Vagina (tissue), 2 donors: ENCODE measurements at places on chromosomes 7 and 10. TPM values are rescaled to one million over a fixed set of nuclear protein-coding genes. Genes with fewer than 3 reads are reported as not detected.

DNA sequence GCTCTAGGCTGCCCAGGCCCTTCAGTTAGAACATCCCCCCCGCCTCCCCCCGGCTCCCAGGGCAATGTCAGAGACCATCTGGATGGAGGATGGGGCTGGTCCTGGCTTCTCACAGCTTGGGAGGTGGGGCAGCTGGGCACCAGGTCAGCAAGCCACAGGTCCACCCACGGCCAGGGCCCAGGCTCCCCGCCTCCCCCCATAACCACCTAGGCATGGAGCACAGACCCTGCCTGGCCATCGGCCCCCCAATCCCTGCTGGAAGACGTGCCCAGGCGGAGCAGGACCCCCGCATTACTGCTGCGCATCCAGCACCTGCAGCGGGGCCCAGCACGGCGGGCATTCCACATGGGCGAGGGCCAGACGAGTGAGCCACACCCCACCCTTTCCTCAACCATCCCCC lies 169.6 kb downstream of the ELFN1 start:
- no peaks in the 10 kb centered on the region for H3K36me3 ChIP-seq
- no peak overlapping the region for H3K4me3 ChIP-seq
- no peaks in the 10 kb centered on the region for H3K27me3 ChIP-seq
- no peaks in the 10 kb centered on the region for H3K4me1 ChIP-seq

Gene P4HA1
- total RNA-seq, result 12.5 TPM

Gene PRPS1L1
- total RNA-seq, result not detected

GRCh38 chr10:67925449-67926005 lies 41.1 kb downstream of the SIRT1 start:
- peaks cover 22% of the 10 kb centered on the region for H3K36me3 ChIP-seq
- H3K4me3 ChIP-seq, result no peak overlapping the region
- H3K4me1 ChIP-seq, result no peaks in the 10 kb centered on the region
- H3K27ac ChIP-seq, result no peak overlapping the region

Gene COPG2
- 15.7 TPM for total RNA-seq

Gene C10orf53
- not detected for total RNA-seq

Gene FAM131B
- total RNA-seq, result 1.5 TPM

- no peaks in the 10 kb centered on the region for H3K4me1 ChIP-seq
- no peaks in the 10 kb centered on the region for H3K36me3 ChIP-seq
- no peaks in the 10 kb centered on the region for H3K27me3 ChIP-seq
- H3K4me3 ChIP-seq, result no peak overlapping the region
- no peak for DNase-seq
- no peak overlapping the region for H3K27ac ChIP-seq
Measured at GRCh38 chr10:33454554-33454953, 120.1 kb upstream of the NRP1 start.

Gene CHN2
- 11.0 TPM for total RNA-seq

DNA sequence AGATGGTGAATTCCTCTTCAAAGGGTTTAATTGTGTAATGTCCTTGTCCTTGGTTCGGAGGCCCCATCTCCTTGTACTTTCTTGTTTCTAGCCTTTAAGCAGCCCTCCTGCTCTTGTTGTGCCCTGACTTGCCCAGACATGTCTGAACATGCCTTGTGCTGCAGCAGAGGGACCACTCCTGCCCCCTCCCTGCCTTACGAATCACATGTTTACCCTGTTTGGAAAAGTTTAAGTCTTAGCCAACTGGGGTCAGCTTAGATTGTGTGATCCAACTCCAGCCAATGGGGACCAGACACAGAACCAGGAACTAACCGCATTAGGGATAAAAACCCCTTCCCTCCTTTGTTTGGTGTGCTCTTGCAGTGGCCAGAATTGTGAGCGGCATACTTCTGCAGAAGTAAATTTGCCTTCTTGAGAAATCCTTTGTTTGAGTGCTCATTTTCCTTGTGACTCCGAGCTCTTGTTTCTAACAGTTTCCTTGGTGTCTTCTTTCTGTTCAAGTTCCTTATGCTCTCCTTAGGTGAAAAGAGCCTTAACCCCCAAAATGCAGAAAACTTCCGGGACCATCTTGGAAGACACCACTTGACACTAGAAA lies 29.4 kb downstream of the CLRN3 start:
- no peak overlapping the region for H3K27ac ChIP-seq
- H3K4me3 ChIP-seq, result no peak overlapping the region
- H3K4me1 ChIP-seq, result no peaks in the 10 kb centered on the region

DNA sequence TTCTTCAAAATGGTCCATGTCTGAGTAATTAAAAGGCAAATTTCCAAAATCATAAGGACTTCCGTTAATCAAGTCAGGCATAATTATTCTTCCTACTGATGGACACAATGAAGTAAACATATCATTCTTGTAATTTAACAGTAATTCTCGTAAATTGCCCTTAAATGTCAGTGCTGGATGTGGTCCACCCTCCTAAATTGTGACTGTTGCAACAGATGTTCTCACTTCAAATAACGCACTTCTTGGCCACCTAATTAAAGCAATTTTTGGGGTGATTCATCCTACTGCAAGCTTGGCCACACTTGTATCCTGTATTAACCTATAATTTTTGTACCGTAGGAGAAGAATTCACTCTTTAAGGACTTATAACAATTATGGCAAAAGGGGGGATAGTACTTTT lies 1.9 kb downstream of the COL1A2 start:
- H3K4me3 ChIP-seq, result peak overlapping the region; percentile 67
- no peaks in the 10 kb centered on the region for H3K27me3 ChIP-seq
- no peak for DNase-seq
- peaks cover 25% of the 10 kb centered on the region for H3K4me1 ChIP-seq

DNA sequence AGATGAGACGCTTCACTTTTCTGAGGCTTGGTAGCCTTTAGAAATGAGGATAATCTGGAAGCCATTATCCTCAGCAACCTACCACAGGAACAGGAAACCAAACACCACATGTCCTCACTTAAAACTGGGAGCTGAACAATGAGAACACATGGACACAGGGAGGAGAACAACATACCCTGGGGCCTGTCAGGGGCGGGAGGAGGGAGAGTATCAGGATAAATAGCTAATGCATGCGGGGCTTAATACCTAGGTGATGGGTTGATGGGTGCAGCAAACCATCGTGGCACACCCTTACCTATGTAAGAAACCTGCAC lies 48.9 kb downstream of the LRGUK start:
- no peaks in the 10 kb centered on the region for H3K36me3 ChIP-seq
- no peak for DNase-seq
- no peaks in the 10 kb centered on the region for H3K27me3 ChIP-seq
- H3K4me1 ChIP-seq, result no peaks in the 10 kb centered on the region
- H3K4me3 ChIP-seq, result no peak overlapping the region

DNA sequence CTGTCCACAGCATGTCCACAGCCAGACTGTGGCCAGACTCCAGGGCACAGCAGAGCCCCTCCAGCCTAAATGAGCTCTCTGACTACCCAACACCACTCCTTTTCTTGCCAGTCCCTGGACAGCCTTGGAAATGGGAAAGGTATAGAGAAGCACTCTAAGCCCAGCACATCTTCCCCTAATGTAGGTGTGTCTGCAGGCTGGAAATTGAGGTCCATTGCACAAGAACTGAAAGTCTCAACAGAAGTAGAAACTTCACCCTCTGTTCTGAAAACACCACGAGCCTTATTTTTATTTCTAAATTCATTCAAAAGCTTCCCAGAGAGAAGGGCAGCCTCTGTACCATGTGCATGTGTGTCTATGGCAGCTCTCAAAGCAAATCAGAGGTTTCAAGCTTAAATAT lies 3.7 kb upstream of the KCNMA1 start:
- no peaks in the 10 kb centered on the region for H3K36me3 ChIP-seq
- DNase-seq, result no peak
- no peak overlapping the region for H3K27ac ChIP-seq
- no peak overlapping the region for H3K4me3 ChIP-seq
- H3K4me1 ChIP-seq, result peaks cover 10% of the 10 kb centered on the region
- no peaks in the 10 kb centered on the region for H3K27me3 ChIP-seq

DNA sequence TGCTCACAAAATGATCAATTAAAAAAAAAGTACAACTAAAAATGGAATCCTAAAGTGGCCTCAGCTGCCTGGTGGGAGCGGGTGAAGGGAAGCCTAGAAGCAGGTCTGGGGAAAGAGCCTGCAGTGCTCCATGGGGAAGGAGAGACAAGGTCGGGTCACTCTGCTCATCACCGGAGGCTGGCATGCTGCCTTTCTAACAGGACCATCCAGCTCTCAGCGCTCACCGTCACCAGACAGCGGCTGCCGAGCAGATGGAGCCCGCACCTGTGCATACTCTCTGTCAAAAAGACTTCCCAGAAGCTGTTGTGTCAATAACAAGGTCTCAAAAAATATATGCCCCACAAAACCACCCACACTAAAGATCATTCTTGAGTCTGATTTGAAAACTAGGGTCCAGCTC lies 112.8 kb downstream of the BAMBI start:
- H3K4me1 ChIP-seq, result no peaks in the 10 kb centered on the region
- no peak for DNase-seq
- H3K27ac ChIP-seq, result no peak overlapping the region
- no peaks in the 10 kb centered on the region for H3K27me3 ChIP-seq

GRCh38 chr7:114554781-114555537 lies 140.3 kb downstream of the FOXP2 start:
- no peaks in the 10 kb centered on the region for H3K4me1 ChIP-seq
- no peak overlapping the region for H3K27ac ChIP-seq
- H3K36me3 ChIP-seq, result no peaks in the 10 kb centered on the region

DNA sequence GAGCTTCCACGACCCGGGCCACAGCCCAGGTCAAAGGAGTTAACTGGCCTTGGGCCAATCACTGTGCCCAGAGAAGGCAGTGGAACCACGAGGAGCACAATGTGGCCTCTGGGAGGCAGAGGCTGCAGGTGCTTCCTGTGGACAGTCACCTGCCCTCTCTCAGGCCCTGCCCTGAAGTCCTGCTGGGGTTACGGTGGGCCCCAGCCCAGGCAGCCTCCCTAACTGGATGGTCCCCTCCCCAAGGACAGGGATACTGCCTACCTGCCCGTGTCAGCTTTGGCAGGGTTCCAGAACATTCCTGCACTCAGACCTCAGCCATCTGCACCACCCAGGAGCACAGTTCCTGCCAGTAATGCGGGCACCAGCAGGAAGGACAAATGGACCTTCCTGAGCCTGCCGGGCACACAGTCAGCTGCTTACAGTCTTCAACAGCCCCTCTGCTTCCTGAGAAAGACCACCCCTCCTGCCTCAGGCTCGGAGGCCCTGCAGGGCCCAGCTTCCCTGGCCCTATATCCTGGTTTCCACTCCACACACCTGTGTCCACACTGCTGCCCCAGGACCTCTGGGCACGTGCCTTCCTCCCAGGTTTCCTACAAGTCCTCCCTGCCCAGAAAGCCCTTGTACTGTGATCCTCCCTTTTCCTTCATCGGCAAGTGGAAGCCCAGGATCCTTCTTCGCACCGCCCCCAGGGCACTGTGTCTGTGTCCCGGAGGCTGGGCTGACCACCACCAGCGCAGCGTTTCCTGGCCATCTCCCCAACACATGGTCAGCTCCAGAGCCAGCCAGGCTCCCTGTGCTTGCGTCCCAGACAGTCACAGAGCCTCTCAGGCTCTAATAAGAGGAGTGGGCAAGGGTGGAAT lies 23.3 kb downstream of the WDR86 start:
- no peaks in the 10 kb centered on the region for H3K36me3 ChIP-seq
- no peak for DNase-seq
- no peaks in the 10 kb centered on the region for H3K27me3 ChIP-seq
- H3K4me1 ChIP-seq, result peaks cover 27% of the 10 kb centered on the region
- H3K4me3 ChIP-seq, result no peak overlapping the region
- no peak overlapping the region for H3K27ac ChIP-seq

Gene ADCYAP1R1
- total RNA-seq, result 12.0 TPM

Gene LIPM
- not detected for total RNA-seq

Gene FAM25A
- total RNA-seq, result 40.0 TPM

DNA sequence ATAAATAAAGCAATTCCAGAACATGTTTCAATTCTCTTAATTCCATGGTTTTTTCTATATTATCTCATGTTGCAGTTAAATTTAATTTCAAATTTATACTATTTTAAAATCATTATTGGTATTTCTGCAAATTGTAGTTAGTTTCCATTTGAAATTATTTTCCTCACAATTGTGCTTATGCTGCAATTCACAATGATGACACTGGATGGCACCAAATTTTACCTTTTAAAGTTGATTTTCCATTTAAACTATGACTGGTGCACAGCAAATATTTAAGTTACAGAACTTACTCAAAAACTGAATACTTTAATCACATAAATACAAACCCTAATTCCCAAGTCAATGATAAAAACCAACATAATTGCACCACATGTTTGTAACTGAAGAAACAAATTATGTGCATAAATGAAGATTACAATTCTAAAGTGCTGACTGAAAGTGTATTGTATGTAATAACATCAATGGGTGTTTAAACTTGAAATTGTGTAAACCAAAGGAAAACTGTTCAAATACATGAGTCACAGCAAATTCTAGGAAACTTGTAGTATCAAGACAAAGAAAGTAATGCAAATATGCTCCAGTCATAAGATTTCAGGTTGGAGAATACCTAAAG lies 75.3 kb upstream of the AASS start:
- no peak for DNase-seq
- H3K36me3 ChIP-seq, result no peaks in the 10 kb centered on the region
- H3K27ac ChIP-seq, result no peak overlapping the region
- H3K4me1 ChIP-seq, result no peaks in the 10 kb centered on the region
- H3K27me3 ChIP-seq, result no peaks in the 10 kb centered on the region
- no peak overlapping the region for H3K4me3 ChIP-seq

DNA sequence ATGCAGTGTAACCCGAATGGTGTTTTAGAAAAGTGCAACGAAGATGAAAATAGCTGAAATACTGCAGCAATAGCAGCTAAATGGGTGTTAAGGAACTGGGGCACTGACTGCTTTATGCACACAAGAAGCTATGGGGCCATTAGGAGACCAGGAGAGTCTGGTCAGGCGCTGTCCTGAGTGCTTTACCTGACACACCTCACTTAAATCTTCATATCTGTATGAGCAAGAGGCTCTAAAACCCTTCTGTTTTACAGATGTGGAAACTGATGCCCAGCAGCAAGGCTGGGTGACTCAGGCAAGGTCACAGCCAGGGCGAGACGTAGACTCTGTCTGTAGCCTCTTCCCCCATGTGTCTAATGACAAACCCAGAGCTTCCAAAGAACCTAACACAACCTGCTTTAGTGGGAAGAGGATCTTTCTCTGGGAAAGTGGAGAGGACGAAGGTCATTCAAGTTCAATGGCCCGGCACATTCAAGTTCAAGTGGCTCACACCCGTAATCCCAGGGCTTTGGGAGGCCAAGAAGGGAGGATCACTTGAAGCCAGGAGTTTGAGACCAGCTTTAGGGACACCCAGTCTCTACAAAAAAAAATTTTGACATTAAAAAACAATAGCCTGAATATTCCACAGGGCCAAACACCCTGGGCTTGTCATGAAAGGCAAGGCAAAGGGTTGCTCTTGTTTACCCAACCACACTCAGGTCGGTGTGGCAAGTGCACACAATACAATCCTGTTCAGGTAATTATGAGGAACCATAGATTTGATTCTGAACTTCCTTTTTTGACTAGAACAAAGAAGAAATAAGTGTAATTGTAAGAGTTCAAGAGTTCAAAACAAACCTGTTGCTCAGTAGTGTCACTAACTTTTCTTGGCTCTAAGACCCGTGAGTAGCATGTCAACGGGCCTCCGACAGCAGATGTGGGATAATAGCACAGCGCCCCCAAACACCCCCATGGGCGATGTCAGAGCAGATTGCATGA lies 53.7 kb upstream of the KLF6 start:
- no peak overlapping the region for H3K27ac ChIP-seq
- no peaks in the 10 kb centered on the region for H3K36me3 ChIP-seq

GRCh38 chr7:98079891-98080648 lies 26.6 kb upstream of the LMTK2 start:
- H3K4me3 ChIP-seq, result no peak overlapping the region
- no peaks in the 10 kb centered on the region for H3K27me3 ChIP-seq
- H3K4me1 ChIP-seq, result no peaks in the 10 kb centered on the region
- H3K36me3 ChIP-seq, result no peaks in the 10 kb centered on the region
- peak; percentile 19 for DNase-seq

GRCh38 chr7:155862123-155862892 lies 50.0 kb upstream of the SHH start:
- no peaks in the 10 kb centered on the region for H3K27me3 ChIP-seq
- peaks cover 11% of the 10 kb centered on the region for H3K4me1 ChIP-seq
- H3K27ac ChIP-seq, result no peak overlapping the region
- peak; percentile 93 for DNase-seq
